ENCODE measurements at places on chromosomes 4 and X.

GRCh38 chr4:39712819-39713607 is 15.1 kb downstream of the UBE2K start:
- H3K27me3 ChIP-seq, result no peaks in the 10 kb centered on the region
- H3K4me3 ChIP-seq, result no peak overlapping the region
- no peaks in the 10 kb centered on the region for H3K36me3 ChIP-seq

DNA sequence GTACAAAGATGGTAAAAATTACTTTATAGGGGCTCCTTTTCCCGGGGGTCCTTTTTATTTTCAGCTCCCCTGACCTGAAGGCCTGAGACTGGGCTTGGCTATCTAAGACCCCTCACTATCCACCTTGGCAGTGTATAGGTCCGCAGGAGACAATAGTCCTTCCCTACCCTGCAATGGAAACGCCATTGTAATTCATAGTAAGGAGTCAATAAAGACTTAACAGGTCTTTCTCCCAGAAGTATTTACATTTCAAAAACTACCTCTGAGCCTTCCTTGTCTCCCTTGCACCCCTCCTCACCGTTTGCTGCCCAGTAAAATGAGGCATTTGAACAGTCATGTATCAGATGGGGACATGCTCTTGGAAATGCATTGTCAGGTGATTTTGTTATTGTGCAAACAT is 401.2 kb upstream of the CNKSR2 start:
- H3K36me3 ChIP-seq, result no peaks in the 10 kb centered on the region
- H3K27ac ChIP-seq, result no peak overlapping the region
- no peak overlapping the region for H3K4me3 ChIP-seq
- H3K4me1 ChIP-seq, result no peaks in the 10 kb centered on the region
- no peak for DNase-seq

DNA sequence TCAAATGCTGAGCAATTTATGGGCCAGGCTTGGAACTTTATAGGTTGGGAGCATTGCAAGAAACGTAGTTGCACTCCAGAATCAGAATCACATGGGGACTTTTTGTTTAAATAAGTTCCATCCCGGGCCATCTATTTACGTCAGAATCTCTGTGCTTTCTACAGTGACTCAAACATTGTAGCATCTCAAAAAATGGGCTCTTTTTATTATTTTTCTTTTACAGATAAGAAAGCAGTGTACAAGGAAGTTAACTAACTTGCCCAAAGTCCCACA is 10.2 kb downstream of the CC2D2A start:
- peak overlapping the region; percentile 91 for H3K27ac ChIP-seq
- H3K4me1 ChIP-seq, result peaks cover 18% of the 10 kb centered on the region
- no peak for DNase-seq
- no peaks in the 10 kb centered on the region for H3K27me3 ChIP-seq

GRCh38 chr4:17577665-17578481 is 875 bp downstream of the LAP3 start:
- no peak for DNase-seq
- peaks cover 13% of the 10 kb centered on the region for H3K36me3 ChIP-seq
- no peaks in the 10 kb centered on the region for H3K27me3 ChIP-seq
- peak overlapping the region; percentile 81 for H3K27ac ChIP-seq
- peak overlapping the region; percentile 91 for H3K4me3 ChIP-seq
- peaks cover 19% of the 10 kb centered on the region for H3K4me1 ChIP-seq

GRCh38 chr4:2257361-2258081 is 4.4 kb downstream of the MXD4 start:
- no peaks in the 10 kb centered on the region for H3K27me3 ChIP-seq
- peak overlapping the region; percentile 11 for H3K4me3 ChIP-seq
- DNase-seq, result peak; percentile 89
- H3K27ac ChIP-seq, result peak overlapping the region; percentile 88

DNA sequence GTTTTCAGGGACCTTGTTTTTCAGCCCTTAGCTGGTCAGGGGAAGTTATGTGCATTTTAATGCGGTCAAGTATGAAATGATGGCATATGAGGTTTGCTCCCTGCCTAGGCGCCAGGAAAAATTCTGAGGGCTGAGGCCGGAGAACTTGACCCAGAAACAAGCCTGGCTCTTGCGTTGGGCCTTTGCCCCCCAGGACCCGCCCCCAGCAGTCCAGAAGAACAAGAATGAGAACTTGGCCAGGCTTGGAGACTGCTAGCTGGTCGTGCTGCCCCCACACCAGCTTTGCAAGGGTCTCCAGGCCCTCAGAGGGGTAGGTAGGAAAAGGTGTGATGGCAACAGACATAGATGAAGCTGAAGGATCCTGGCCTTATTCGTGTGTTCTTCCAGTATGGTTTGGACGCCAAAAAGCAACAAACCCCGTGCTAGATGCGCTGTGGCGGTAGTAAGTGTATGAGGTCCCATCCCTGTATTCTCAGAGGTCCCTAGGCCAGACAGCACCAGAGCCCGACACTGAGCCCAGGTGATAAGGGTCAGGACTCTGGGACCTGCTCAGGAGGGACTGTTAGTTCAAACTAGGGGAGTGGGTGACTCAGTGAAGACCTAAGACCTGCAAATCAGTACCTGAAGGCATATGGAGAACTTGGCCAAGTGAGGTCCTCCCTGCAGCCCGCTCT is 10.5 kb downstream of the NKX3-2 start:
- H3K27ac ChIP-seq, result no peak overlapping the region
- no peak overlapping the region for H3K4me3 ChIP-seq
- no peaks in the 10 kb centered on the region for H3K36me3 ChIP-seq
- H3K27me3 ChIP-seq, result peaks cover 20% of the 10 kb centered on the region
- peaks cover 8% of the 10 kb centered on the region for H3K4me1 ChIP-seq

DNA sequence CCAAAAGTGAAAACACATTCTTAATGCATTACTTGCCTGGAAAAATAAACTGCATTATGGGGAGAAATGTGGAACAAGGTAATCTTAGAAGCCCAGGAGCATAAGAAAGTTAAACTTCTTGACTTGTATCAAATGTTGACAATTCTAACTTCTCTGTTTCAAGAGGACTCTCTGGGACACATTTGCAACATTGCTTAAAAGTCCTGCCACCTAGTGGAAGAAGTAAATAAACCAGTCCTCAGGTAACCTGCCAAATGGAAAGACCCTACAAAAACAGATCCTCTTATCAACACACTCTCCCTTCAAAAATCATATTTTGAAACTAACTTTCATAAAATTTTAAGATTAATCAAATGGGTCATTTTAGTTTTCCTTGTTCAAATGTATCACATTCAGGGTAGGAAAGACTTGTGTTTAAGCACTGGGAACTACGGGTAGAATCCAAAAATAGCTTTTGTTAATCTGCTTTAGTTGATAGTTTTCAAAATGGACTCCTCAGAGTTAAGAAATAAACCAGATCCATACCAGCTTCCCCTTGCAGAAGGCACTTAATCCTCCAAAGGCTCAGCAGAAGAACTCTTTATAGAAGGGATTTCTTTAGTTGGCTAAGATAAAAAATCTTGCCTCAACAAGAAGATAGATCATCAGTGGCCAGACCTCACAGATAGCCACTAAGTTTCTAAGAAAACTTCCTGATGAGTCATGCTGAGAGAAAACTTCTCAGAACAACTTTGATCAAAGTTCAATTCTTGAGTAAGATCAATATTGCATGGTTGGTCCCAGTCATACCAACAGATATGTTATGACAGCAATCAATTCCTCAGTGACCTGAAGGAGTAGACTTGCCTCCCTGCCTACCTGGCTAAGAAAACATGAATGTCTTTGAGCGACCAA is 141.7 kb downstream of the HHIP start:
- no peak overlapping the region for H3K4me3 ChIP-seq
- H3K27ac ChIP-seq, result no peak overlapping the region
- no peaks in the 10 kb centered on the region for H3K27me3 ChIP-seq

GRCh38 chr4:36324808-36325207 is 43.4 kb downstream of the DTHD1 start:
- H3K4me3 ChIP-seq, result no peak overlapping the region
- DNase-seq, result no peak
- H3K36me3 ChIP-seq, result no peaks in the 10 kb centered on the region
- H3K4me1 ChIP-seq, result no peaks in the 10 kb centered on the region

GRCh38 chrX:31316340-31316991 is 244.6 kb upstream of the FTHL17 start:
- DNase-seq, result no peak
- no peak overlapping the region for H3K27ac ChIP-seq
- no peaks in the 10 kb centered on the region for H3K36me3 ChIP-seq
- H3K4me3 ChIP-seq, result no peak overlapping the region

- no peaks in the 10 kb centered on the region for H3K4me1 ChIP-seq
- H3K27ac ChIP-seq, result no peak overlapping the region
- H3K36me3 ChIP-seq, result no peaks in the 10 kb centered on the region
- no peak overlapping the region for H3K4me3 ChIP-seq
- H3K27me3 ChIP-seq, result no peaks in the 10 kb centered on the region
Measured at GRCh38 chrX:21738210-21738949, 19.5 kb downstream of the SMPX start.

DNA sequence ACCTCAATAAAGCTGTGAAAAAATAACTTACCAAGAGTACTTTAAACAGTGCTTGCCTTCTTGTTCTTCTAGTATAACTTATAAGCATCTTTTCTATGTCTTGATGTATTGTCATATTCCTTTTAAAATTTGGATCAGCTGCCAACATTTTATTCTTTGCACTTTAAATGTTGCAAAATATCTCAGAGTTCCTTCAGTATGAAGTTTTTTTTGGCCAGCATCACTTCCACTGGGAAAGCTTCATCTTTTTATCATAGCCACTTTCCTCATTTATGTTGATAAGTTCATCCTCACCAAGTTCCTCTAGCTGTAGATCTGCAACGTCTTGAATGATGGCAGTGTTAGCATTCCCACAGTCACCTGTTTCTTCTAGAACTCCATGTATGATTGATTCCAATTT is 24.2 kb downstream of the CXorf58 start:
- DNase-seq, result no peak
- no peak overlapping the region for H3K27ac ChIP-seq
- no peaks in the 10 kb centered on the region for H3K36me3 ChIP-seq
- H3K27me3 ChIP-seq, result no peaks in the 10 kb centered on the region
- no peaks in the 10 kb centered on the region for H3K4me1 ChIP-seq

GRCh38 chrX:19810802-19811201 is 76.6 kb downstream of the SH3KBP1 start:
- no peak overlapping the region for H3K27ac ChIP-seq
- peaks cover 4% of the 10 kb centered on the region for H3K4me1 ChIP-seq
- H3K4me3 ChIP-seq, result no peak overlapping the region
- H3K27me3 ChIP-seq, result peaks cover 6% of the 10 kb centered on the region
- H3K36me3 ChIP-seq, result no peaks in the 10 kb centered on the region

- no peak overlapping the region for H3K4me3 ChIP-seq
- H3K36me3 ChIP-seq, result no peaks in the 10 kb centered on the region
- no peaks in the 10 kb centered on the region for H3K27me3 ChIP-seq
- peaks cover 9% of the 10 kb centered on the region for H3K4me1 ChIP-seq
Measured at GRCh38 chr4:6452897-6453687, 19.3 kb downstream of the PPP2R2C start.

GRCh38 chrX:31423609-31424189 is 351.9 kb upstream of the FTHL17 start:
- no peak for DNase-seq
- H3K27me3 ChIP-seq, result no peaks in the 10 kb centered on the region
- no peak overlapping the region for H3K27ac ChIP-seq

DNA sequence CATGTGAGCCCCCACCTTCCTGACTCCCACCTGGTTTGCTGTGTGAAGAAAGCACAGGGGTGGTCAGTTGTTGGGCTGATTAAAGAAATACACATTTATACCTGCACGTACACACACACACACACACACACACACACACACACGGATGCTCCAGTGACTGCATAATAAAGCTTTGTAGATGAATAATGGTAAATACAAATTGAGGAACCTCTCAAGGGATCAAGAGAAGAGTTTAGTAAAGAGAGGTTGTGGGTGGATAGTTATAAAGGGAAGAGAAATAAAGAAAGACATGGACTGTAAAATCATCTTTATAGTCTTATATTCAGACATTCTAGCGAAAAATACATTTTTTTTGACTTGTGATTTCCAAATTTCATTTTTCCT is 144.1 kb downstream of the MGST2 start:
- H3K4me1 ChIP-seq, result peaks cover 19% of the 10 kb centered on the region
- no peaks in the 10 kb centered on the region for H3K27me3 ChIP-seq
- H3K27ac ChIP-seq, result no peak overlapping the region
- H3K4me3 ChIP-seq, result no peak overlapping the region
- no peaks in the 10 kb centered on the region for H3K36me3 ChIP-seq
- DNase-seq, result no peak

GRCh38 chrX:2678583-2678982 is 12.5 kb upstream of the CD99 start:
- H3K27ac ChIP-seq, result no peak overlapping the region
- DNase-seq, result no peak
- H3K36me3 ChIP-seq, result no peaks in the 10 kb centered on the region
- H3K27me3 ChIP-seq, result no peaks in the 10 kb centered on the region

DNA sequence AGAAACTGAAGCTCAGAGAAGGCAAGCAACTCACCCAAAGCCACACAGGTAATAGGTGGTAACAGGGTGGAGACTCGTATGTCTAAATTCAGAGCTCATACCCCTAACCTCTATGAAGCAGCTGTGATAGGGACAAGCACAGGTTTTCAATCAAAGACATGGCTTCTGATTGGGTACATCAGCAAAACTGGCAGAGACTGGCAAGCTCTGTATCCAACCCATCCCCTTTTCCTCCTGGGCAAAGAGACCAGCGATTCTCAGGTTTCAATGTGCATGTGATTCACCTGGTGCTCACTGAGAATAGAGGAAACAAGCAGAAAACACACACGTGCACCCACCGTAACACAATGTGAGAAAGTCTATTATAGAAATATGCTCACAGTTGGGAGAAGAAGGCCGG is 153.0 kb downstream of the SMIM20 start:
- H3K27me3 ChIP-seq, result no peaks in the 10 kb centered on the region
- DNase-seq, result no peak
- no peaks in the 10 kb centered on the region for H3K4me1 ChIP-seq
- H3K36me3 ChIP-seq, result no peaks in the 10 kb centered on the region
- no peak overlapping the region for H3K27ac ChIP-seq

DNA sequence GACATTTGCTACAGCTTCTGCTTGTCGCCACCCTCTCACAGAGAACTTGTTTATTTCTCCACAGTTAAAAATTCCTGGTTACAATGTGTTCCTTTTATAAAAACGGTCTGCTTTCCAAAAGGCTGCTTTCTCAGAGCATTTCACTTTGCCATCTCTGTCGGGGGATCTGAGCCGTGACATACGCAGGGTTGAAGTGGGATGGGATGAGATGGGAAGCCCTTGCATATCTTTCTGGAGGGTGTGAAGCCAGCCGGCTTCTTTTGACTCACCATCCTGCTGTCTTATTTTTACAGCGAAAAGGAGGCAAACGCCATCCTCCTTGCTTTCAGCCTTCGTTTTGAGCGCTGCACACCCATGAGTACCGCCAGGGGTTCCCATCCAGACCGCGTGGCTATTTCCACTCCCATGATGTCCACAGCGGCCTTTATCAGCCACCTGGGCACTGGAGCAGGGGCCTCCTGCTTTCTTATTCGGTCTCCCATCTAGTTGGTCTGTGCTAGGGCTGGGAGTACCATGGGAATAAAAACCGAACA is 99.8 kb upstream of the GATB start:
- H3K4me3 ChIP-seq, result no peak overlapping the region
- no peak for DNase-seq
- H3K36me3 ChIP-seq, result no peaks in the 10 kb centered on the region
- H3K4me1 ChIP-seq, result no peaks in the 10 kb centered on the region
- H3K27me3 ChIP-seq, result no peaks in the 10 kb centered on the region

GRCh38 chrX:23114241-23114640 is 114.5 kb downstream of the DDX53 start:
- no peaks in the 10 kb centered on the region for H3K27me3 ChIP-seq
- no peaks in the 10 kb centered on the region for H3K36me3 ChIP-seq
- H3K4me3 ChIP-seq, result no peak overlapping the region
- DNase-seq, result no peak
- no peaks in the 10 kb centered on the region for H3K4me1 ChIP-seq
- no peak overlapping the region for H3K27ac ChIP-seq

GRCh38 chr4:185723631-185724260 is 88.2 kb downstream of the SORBS2 start:
- no peak for DNase-seq
- H3K27me3 ChIP-seq, result no peaks in the 10 kb centered on the region
- no peaks in the 10 kb centered on the region for H3K36me3 ChIP-seq
- H3K4me3 ChIP-seq, result no peak overlapping the region

Measured in vagina (tissue), 2 donors.